ENCODE measurements at places on chromosomes 2 and 18.

DNA sequence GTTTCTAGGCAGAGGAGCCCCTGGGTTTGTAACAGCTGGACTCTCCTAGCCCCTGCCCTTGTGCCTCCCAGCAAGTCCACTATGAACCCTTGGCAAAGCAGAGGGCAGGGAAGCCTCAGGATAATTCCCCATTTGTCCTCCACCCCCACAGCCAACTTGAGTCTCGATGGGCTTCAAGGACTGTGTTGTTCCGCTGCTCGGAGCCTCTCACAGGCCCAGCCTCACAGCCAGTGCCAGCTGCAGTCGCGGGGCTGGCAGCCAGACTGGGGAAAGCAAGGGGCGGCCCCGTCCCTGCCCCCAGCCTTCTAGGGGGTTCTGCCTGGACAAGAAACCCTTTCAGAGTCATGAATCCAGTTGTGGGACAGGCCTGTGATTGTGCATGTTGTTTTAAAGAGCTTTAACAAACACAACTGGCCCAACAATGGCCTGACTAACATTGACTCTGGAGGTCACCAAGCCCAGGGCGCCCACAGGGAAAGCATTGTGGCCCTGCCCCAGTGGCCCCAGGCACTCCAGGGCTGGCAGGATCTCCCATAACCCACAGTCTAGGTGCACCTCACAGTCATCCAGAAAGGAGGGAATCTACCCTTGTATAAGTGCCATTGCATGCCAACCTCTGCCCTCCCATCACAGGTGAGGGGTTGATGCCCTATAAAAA, 71.8 kb upstream of the DAPL1 start:
- no peak for DNase-seq

DNA sequence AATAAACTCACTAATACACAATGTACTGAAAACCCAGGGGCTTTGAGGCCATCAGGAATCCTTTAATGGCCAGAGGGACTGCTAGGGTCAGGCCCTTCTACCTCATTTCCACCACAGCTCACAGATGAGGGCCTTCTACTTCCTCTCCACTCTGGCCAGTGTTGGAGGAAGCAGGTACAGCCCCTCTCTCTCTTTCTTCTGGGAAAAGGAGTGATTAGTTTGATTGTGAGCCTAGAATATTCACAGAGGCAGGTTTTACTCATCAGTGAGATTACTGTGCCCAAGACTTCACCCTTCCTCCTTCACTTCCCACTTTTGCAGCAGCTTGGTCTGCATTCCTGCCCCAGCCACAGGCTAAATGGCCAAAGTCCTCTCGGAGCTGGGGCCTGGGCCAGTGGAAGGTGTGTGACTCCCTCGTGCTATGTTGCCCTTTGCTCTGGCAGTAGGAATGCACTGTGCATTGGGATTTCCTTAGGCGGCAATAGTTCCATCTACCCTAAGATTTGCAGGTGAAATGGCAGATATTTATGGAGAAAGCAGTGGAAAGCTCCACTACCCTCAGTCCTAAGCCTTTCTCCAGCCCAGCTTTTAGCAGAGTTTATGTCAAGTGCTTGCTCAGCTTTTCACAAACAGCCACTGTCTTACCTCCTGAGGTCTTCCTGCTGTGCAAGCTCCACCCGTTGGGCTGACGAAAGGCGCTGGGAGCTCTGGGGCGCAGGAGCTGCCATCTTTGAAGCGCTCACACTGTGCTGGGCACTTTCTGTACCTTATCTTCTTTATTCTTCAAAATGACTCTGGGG, 36.2 kb upstream of the YES1 start:
- DNase-seq: no peak

- no peak for DNase-seq
These were observed 183.5 kb upstream of the FAM98A start for GRCh38 chr2:33782395-33783230.

DNA sequence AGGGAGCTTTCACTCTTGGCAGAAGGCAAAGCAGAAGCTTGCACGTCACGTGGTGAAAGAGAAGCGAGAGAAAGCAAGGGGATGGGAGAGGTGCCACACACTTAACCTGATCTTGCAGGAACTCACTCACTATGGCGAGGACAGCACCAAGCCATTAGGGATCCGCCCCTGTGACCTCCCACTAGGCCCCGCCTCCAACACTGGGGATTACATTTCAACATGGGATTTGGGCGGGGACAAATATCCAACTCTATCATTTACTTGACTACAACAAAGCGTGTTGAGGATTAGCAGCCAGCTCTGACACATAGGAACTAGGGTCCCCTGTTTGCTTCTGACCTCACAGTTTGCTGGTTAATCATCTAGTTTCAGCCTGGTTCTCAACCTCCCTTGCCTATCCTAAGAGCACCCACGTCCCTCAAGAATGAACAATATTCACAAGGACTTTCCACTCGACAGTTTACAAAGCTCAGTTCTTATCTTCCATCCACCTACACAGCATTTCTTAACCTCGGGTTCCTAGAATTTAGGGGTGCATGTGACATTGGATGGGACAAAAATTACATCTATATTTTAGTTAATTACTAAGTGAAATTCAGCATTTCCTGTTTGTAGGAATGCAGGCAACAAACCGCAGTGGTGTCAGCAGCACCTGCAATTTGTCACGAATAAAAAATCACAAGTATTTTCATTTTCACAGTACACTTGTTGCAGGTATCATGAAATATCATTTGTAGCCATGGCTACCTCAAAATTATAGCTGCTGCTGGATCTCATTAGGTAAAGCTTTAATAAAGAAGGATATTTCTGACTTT, 36.0 kb downstream of the LBH start:
- DNase-seq: no peak

GRCh38 chr18:13449651-13450050, 231.1 kb downstream of the LDLRAD4 start:
- peak; percentile 4 for DNase-seq

DNA sequence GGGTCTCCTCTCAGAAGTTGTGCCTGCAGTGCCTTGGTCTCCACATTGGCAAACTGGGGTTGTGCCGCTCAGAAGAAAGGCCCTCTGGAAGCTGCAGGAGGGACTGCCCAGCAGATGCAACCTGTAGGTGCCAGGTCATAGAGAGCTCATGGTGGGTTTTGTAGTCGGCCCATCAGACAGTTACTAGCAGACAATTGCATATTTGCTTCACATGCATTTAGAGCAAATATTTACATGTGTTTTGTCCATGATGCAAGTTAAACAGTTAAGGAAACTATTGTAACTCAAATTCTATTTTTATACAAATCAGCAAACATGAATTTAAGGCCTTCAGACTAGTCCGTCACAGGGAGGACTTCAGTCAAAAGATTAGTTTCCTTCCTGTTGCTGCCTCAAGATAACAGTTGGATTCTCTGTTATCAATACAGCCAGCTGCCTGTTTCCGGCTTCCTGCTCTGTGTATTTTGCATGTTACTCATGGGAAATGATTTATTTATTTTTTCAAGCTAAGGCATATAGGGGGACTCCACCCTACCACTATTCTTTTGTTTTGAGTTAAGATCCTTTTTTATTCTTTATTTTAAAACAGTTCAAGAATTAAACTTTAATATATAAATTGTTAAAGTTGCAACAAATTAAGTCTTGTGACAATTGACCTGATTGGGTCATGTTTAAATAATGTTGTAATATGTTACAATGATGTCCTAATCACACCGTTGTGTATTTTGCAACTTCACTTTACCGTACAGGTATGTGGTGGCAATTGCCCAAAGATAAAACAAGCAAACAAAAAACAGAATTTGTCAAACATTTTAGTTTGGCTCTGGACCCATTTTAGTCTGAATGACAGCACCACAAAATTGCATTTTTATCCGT, 133.5 kb downstream of the SPTBN1 start:
- peak; percentile 44 for DNase-seq

- no peak for DNase-seq
These were observed 1.0 kb downstream of the CHRNG start for GRCh38 chr2:232540441-232541041.

DNA sequence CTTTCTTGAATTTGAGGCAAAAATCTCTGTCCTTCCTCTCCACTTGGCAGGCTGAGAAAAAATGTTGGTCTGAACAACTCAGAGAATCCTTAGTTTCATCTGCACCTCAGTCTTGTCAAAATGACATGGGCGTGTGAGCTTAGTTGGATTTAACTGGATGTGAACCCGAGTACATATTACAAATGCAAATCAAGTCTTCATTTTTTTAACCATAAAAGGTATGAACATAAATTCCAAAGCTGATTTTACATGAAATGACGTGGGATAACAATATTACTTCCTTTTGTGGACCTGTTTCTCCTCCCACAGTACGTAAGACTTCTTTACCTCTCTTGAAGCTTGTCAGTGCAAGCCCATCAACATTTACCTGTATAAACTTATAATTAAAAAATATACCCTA, 32.6 kb upstream of the RND3 start:
- DNase-seq: no peak

DNA sequence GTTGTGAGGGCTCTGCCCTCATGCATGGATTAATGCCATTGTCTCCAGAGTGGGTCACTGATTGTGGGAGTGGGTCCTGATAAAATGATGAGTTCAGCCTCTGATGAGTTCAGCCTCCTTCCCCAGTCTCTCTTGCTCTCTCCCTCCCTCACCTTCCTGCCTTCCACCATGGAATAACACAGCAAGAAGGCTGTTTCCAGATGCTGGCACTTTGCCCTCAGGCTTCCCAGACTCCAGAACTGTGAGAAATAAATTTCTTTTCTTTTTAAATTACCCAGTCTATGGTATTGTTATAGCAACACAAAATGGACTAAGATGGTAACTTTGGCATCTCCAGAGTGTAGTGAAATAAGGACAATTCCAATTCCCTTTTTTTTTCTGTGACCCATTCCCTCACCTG, 47.1 kb upstream of the MAP4K3 start:
- no peak for DNase-seq

DNA sequence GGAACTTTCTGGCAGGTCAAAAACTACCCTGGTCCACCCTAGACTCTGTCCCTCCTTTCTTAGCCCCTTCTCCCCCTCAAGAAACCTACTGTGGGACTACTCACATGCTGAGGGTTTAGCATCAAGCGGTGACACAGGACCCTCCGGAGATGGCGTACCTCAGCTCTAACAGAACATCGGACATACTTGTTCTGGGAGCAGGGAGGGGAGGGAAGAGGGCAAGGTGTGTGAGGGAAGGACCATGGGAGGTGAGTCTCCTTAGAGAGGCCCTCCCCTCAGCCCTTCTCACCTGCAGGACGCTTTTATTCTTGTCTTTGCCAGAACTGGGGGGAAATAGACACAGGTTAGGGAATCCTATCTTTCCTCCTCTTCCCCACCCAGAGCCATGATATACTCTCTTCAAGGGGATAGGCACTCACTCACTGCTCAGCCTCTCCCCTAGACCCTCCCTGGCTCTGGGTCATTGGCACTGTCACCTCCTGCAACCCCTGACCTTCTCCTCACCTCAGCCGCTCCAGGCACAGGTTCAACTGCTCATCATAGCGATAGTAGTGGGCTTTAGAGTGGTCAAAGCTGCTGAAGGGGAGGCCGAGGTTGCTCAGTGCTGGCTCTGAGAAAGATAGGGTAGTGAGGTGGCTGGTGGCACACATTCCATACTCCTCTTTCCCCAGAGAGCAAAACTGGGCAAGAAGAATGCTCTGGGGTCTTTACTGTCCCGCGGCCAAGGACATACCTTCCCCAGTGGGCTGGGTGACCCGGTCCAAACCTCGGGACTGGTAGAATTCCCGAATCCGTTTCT, 1.8 kb downstream of the PCGF1 start:
- DNase-seq: no peak

DNA sequence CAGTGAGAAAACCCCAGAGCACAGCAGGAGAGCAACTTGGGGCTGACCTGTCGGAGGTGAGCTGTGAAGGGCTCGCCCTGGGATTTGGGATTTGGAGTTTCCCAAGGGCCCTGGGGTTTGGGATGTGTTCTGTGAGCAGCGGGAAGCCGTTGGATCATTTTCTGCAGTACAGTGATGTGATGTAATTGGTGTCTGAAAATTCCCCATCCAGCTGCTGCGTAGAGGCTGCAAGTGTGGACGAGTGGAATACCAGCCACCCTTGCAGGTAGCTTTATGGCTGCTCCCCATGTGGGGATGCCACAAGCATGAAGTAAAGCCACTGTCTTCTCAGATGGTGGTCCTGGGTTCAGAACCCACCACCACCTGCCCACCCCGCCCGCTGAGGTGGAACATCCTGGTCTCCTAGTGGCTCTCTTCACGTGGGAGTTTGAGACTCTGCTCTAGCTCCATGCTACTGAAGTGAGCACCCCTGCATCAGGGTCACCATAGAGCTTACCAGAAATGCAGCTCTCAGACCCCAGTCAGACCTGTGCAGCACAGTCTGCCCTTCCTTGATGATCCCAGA, 15.0 kb downstream of the IMPA2 start:
- no peak for DNase-seq
